Kasumi-1 (cell line): ENCODE measurements at places on chromosomes 4 and X.

DNA sequence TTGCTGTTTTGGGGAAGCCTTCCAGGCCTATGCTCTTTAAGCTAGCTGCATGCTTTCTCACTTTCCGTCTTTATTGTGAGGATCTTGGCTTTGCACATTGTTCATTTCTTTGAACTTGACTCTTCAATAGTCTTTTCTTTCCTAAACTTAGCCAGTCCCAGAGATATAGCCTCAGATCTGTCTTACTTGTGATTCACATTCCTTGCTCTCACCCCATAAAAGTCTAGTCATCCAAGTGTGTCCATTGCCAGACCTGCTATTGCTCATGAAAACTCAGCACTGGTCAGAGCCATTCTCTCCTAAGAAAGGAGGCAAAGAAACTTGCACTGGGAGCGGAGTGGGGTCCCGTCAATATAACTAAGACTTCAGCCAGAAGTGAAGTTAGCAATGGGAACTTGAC is 275.0 kb upstream of the CTSO start:
- no peak for DNase-seq

- DNase-seq, result no peak
These were observed 162.0 kb downstream of the RNF150 start for GRCh38 chr4:140971077-140971792.

- no peak for DNase-seq
These were observed 614.6 kb downstream of the PPP4R3C start for GRCh38 chrX:26848511-26848910.

DNA sequence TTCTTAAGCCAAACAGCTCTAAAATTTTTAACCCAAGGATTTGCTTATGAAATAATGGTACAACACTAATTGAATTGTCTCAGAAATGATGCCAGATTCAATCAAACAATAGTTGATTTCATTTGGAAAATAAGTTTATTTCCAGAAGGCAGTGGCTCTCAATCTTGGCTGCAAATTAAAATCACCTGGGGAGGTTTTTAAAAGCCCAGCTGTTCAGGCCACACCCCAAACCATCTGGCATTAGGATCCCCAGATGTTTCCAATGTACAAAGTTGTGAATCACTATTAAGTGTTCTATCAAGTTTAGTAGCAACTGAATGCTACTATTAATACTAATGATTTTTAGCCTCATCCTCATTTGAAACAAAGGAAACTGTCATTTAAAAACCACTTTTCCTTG is 22.2 kb downstream of the TMEM184C start:
- DNase-seq, result no peak

GRCh38 chr4:51851937-51852290 is 9.0 kb downstream of the DCUN1D4 start:
- DNase-seq, result no peak

DNA sequence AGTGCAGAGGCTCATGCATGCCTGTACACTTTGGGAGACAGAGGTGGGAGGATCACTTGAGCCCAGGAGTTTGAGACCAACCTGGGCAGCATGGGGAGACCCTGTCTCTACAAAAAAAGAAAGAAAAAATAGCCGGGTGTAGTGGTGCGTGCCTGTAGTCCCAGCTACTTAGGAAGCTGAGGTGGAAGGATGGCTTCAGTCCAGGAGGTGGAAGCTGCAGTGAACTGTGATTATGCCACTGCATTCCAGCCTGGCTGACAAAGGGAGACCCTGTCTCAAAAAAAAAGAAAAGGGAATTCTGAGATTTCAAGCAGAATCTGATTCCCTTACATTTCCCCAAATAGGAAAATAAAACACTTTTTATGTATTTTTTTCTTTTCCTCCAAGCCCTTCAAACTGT is 83.5 kb downstream of the SYNPO2 start:
- no peak for DNase-seq

GRCh38 chrX:151726751-151727150 is 7.8 kb upstream of the CNGA2 start:
- no peak for DNase-seq

DNA sequence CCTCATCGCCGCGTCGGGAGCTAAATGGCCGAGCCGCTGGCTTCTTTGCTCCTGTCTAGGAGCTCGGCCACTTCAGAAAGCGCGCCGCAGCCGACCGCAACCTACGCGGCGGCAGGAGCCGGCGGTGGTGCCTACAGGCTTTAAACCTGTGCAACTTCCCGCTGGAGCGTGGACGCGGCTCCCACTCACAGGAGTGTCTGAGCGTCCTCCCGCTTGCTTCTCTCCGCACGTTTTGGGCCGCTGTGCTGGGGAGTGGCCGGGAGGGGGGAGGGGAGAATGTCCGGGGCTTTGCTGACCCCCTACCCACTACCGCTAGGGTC is 1.0 kb downstream of the NHSL2 start:
- no peak for DNase-seq

- DNase-seq, result peak; percentile 25
These were observed 35.8 kb downstream of the GPR82 start for GRCh38 chrX:41759817-41760216.

GRCh38 chrX:25873196-25873595 is 264.9 kb upstream of the MAGEB18 start:
- no peak for DNase-seq

DNA sequence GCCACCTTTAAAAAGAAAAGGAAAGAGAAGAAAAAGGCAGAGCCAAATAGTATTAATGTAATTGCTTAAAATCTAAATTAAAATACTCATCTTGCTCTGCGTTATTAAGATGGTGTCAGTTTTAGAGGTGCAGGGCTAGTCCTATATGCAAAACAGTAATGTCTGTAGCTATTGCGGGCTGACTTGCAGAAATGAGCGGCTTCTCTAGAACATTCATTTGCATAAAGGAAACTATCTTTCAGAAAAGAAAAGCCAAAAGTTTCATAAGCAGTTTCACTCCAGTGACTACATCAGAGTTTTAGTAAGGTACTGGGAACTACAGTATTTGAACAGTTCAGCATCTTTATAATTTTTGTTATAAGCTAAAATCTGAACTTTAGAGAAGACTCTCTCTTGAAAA is 6.0 kb downstream of the SMAD1 start:
- DNase-seq, result no peak

GRCh38 chr4:123488916-123489315 is 92.3 kb downstream of the SPRY1 start:
- DNase-seq, result peak; percentile 91

DNA sequence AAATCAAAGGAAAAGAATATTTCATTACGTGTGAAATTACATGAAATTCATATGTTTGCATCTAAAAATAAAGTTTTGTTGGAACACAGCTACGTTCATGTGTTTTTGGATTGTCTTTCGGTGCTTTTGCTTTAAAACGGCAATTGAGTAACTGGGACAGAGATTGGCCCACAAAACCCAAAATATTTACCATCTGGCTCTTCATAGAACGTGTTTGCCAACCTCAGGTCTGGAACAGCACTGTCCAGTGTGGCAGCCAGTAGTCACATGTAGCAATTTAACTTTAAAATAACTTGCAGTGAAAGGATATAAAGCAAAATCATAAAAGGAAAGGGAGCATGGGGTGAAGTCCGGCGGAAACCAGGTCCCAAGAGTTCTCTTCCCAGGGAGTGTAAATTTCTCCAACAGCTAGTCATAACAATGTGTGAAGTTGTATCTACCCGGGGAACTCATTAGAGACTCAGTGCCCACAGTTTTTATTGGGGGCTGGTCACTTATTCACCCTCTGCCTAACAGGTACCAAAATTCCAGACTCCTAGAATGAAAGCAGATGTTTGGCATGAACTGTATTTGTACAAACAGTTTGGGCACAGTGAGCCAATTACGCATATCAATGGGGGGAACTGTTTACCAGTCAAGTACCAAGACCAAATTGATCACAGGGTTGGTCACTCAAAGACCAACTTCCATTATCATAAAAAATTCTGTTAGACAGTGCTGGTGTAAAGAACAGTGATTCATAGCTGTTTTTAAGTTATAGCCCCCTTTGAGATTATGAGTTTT is 10.3 kb downstream of the OCIAD1 start:
- DNase-seq, result no peak

GRCh38 chr4:92636038-92636806 is 332.5 kb downstream of the GRID2 start:
- DNase-seq, result no peak

DNA sequence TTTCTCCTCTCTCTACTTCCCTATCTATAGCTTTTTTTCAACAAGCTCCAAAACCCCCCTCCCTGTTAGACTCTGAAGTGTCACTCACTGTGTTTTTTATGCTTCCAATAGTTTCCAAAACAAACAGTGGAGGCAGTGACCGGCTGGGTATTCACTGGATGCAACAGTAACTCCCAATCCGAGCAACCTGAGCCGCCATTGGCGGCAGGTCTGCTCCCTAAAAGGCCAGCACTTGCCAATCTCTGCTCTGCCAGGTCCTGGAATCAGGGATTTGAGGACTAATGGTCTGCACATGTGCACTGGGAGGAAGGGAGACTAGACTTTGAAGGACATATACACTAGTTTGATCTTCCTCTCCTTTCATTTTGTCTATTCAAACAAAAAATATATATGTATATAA is 7.1 kb downstream of the TBX22 start:
- no peak for DNase-seq

GRCh38 chrX:94361241-94361640 is 687.2 kb downstream of the FAM133A start:
- no peak for DNase-seq

DNA sequence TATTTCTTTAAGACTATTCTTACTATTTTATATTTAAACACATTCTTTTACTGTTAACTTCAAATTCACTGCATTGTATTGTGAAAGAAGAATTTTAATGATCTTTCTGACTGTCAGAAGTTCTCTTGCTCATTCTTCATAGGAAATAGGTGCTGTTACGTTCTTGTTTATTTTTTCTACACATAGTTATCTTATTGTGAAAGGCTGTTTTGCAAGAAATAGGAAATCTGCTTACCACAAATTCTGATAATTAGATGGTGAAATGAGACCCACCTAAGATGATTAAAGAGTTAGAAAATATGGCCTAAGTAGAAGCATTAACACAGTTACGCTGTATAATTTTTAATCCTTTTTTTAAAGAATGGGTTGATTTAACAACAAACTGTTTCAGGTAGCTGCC is 316.1 kb upstream of the ZFP42 start:
- no peak for DNase-seq

DNA sequence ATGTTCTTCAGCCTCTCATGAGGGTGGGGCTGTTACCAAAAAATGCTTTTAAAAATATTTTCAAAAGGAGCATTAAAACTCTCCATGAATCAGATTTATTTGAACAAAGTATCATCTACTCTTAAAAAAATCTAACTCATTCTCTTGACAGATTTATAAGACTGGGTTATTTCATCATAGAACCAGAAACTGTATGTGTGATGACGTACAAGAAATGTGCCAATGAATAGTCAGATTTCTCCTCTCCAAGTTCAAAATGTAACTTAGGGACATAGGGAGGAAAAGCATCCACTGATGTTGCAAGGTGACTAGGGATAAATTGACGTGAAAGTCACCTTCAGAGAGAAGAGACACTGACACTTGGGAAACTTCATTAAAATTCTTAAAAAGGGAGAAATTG is 89.1 kb upstream of the CLNK start:
- no peak for DNase-seq

- DNase-seq, result no peak
These were observed 423.7 kb downstream of the PDGFC start for GRCh38 chr4:156547891-156548290.

DNA sequence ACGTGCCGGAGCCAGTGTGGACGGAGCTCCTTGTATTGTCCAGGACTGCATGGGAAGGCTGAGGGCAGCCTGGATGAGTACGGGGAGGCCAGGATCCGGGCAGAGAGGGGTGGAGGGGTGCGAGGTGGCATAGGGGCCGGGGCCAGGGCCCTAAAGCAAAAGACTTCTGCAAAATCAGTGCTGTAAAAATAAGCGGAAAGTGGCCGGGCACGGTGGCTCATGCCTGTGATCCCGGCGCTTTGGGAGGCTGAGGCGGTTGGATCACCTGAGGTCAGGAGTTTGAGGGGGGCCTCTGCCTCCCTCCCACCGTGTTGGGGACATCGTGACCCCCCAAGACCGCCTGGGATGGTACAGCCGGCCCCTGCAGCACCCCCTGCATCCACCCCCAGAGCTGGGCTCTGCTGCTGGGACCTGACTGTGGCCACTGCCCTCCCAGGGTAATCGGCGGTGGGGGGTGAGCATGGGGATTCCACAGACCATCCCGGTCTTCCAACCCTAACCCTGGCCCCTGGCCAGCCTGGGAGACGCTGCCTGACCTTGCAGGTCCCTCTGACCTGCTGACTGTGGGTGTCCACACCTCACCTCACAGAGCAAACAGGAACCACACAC is 23.4 kb upstream of the PLCXD1 start:
- no peak for DNase-seq

- no peak for DNase-seq
These were observed 132.6 kb upstream of the PUDP start for GRCh38 chrX:7280520-7280919.
